Hippocampal formation (tissue), 2 donors: ENCODE measurements at places on chromosomes 2 and 18.

DNA sequence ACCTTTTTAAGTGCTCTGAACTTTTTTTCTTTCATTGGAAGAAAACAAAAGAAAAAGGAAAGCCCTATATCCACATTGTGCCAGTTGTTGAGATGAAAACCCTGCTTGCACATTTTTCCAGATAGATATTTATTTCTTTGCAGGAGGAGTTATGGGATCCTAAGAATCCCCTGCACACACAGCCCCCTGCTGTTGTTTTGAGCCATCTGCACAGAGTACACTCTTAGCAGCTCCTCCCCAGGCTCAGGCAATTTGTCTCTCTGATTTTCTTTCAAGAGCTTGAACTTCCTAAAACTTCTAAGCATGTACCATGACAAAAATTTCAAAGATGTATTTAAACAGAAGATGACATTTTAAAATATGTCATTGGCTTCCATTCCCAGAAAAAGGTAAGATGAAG, 436.9 kb downstream of the METTL4 start:
- DNase-seq = no peak

DNA sequence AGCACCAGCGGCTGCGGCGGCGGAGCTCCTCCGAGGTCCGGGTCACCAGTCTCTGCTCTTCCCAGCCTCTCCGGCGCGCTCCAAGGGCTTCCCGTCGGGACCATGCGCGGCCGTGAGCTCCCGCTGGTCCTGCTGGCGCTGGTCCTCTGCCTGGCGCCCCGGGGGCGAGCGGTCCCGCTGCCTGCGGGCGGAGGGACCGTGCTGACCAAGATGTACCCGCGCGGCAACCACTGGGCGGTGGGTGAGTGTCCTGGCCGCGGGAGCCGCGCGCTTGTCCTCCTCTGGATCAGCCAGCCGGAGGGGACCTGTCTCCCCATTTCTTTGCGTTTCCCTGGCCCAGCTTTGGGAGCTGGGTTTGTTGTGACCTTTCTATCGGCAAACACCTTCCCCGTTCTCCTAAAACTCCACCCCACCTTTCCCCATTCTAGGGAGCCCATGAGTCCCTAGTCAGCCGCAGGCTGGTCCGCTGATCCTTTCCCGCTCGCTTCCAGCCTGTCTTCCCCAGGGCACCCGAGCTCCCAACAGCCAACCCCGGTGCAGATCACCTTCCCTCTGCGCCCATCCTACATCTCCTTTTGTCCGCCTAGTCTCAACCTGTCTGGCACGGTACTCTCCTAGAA, 316 bp downstream of the GRP start:
- DNase-seq = no peak

DNA sequence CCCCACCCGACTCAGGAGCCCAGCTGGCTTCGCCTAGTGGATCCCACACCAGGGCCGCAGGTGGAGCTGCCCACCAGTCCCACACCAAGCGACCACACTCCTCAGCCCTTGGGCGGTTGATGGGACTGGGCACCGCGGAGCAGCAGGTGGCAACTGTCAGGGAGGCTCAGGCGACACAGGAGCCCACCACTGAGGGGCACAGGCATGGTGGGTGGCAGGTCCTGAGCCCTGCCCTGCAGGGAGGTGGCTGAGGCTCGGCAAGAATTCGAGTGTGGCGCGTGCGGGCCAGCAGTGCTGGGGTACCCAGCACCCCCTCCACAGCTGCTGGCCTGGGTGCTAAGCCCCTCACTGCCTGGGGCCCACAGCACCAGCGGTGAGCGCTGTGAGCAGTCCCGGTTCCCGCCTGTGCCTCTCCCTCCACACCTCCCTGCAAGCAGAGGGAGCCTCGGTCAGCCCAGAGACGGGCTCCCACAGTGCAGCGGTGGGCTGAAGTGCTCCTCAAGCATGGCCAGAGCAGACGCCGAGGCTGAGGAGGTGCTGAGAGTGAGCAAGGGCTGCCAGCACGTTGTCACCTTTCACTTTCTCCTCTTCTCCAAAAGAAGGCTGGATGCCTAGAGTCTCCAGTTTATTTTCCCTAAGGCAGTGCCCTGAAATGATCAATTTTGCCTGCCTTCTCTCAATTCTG, 1440.7 kb upstream of the ZEB2 start:
- DNase-seq = no peak

GRCh38 chr18:74292541-74292858, 737 bp upstream of the CYB5A start:
- no peak for DNase-seq

GRCh38 chr2:51013933-51014526, 17.9 kb downstream of the NRXN1 start:
- DNase-seq = no peak

GRCh38 chr2:203569677-203570316, 34.7 kb upstream of the RAPH1 start:
- DNase-seq = no peak

GRCh38 chr2:1305342-1306013, 107.8 kb upstream of the TPO start:
- no peak for DNase-seq

DNA sequence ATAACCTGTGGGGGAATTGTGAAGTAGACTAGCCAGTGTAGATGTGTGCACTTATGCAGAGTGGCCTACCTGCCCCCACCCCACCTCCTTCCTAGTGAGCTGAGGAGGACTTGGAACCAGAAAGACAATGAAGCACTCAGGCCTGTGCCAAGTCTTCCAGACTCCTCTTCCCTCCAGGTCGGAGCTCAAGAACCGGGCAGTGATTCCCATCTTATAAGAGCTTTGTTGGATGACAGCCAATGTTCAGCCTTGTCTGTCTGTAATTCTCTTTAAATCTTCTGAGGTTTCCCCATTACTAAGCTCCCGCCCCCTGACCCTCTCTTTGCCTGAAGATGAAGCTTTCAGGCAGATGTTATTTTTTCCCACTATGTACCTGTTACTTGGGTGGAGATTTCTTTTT, 121.0 kb downstream of the SMAD2 start:
- no peak for DNase-seq

DNA sequence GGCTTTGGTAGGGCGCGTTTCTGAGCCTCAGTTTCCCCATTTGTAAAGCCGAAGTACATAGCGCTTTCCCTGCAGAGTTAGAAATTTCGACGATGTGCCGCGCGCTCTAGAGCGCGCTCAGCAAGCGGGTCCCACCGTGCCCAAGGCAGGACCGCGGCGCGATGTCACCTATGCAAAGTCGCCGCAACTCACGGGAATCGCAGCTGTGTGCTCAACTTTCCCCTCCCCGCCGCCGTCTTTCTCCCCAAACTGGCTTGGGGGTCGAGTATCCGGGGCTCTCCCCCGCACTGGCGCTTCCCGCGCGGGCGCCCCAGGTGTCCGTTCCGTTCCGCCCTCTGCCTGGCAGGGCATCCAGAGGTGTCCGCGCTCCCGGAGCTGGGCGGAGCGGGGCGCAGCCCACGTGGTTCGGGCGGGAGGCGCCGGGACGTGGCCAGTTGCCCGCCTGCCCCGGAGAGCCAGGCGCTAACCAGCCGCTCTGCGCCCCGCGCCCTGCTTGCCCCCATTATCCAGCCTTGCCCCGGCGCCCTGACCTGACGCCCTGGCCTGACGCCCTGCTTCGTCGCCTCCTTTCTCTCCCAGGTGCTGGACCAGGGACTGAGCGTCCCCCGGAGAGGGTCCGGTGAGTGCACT, at the start of gene MLPH:
Gene MLPH (plus strand): TSS at position 433 of the 630 bp plus-strand sequence. CDS start 6,176 bp downstream, outside the sequence.
- DNase-seq = no peak

DNA sequence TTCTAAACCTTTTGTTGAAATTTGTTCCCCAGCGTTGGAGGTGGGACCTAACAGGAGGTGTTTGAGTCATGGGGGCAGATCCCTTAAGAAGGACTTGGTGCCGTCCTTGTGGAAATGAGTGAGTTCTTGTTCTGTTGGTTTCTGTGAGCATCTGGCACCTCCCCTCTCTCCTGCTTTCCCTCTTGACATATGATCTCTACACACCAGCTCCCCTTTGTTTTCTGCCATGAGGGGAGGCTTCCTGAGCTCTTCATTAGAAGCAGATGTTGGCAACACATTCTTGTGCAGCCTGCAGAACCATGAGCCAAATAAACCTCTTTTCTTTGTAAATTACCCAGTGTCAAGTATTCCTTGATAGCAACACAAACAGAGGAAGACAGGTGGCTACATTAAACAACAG, 23.8 kb downstream of the NABP1 start:
- no peak for DNase-seq
